ENCODE measurements at places on chromosomes 4 and X.

GRCh38 chr4:42348247-42348646 lies 49.0 kb upstream of the SHISA3 start:
- ATAC-seq = no peak

DNA sequence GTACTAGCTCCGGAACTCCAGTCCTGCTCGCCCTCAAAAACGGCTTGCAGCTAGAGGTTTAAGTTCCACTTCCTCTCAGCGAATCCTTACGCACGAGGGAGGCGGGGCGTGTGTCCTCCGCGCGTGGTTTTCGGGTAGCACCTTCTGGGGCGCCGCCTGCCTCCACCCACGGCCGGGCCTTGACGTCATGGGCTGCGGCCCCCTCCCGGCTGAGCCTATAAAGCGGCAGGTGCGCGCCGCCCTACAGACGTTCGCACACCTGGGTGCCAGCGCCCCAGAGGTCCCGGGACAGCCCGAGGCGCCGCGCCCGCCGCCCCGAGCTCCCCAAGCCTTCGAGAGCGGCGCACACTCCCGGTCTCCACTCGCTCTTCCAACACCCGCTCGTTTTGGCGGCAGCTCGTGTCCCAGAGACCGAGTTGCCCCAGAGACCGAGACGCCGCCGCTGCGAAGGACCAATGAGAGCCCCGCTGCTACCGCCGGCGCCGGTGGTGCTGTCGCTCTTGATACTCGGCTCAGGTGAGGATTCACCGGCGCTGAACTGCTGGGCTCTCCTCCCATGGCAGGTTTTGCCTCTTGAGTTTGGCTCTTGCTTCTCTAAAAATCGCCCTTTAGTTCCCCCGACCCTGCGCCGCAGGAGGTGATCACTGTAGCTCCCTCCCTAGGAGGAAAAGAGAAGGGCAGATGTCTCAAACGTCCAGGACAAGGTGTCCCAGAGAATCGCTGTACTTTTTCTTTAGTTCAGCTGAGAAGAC lies at the start of gene AREG:
Gene AREG, plus strand, starts transcription at position 246 of the 752 bp plus-strand sequence. Its CDS starts 210 bp downstream, at position 456.
- peak; percentile 89 for ATAC-seq

DNA sequence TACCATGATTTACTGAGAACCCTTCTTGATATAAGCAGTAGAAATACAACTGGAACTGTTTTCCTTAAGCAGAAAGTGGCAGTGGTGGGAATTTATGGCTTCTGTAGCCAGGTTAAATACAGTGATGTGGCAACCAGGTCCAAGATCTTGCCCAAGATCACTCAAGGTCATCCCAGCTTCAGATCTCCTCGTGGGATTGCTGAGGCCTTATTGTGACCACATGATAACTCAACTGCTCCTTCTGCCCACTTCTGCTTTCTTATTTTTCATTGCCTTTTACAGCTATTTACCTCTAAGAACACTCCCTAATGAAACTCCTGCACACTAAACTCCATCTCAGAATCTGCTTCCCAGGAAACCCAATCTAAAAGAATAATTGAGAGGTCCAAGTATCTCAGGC lies 12.4 kb upstream of the CYBB start:
- ATAC-seq = no peak

- ATAC-seq = peak; percentile 44
Observed at GRCh38 chrX:74343343-74344279, 39.6 kb downstream of the ZCCHC13 start.

- ATAC-seq = no peak
Observed at GRCh38 chr4:87688316-87688715, 38.2 kb downstream of the DMP1 start.

DNA sequence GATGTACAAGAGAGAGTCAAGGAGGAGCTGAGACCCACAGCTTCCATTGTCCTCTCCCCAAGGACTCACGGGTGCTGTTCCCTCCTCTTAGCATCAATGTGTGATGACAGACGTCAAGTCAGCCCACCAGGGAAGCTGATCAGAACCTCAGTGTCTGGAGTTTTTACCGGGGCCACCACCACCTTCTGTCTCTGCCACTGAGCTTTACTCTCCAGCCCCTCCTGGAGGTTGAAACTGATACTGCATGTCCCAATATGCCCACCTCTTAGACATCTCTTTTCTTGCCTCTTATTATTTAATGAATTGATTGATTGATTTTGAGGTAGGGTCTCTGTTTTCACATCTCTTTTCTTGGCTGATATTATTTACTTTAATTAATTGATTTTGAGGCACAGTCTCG lies 10.3 kb upstream of the AKAP17A start:
- ATAC-seq = peak; percentile 44

DNA sequence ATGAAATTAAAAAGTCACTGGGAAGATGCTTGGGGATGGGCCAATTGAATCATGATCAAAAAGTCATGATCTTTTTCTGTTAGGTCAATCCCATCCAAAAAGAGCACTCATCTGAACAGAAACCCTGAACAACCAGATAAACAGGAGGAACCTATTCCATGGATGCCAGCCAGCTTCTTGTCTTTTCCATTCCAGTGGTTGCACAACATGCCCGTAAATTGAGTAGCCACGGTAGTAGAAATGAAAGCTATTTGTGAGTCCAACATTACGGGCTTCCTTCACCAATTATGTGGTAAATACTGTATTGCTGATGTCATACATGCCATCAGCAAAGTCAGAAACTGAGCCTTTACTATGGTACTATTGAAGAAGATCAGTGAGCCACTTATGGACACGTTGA lies 982.4 kb upstream of the HS3ST1 start:
- ATAC-seq = no peak

GRCh38 chr4:172758586-172759340 lies 409.8 kb upstream of the GALNT7 start:
- no peak for ATAC-seq

DNA sequence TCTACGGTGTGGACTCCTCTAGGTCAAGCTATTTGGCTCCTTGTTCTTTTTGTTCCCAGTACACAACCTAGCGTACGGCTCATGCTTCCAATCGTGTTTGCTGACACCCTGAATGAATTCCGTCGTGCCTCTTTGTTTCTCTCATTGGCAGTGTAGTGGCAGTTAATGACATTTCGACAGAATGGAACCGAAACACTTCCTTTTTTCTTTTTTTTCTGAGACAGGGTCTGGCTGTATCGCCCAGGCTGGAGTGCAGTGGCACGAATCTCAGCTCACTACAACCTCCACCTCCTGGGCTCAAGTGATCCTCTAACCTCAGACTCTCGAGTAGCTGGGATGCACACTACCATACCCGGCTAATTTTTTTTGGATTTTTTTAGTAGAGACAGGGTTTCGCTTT lies 113.3 kb upstream of the ATP6AP2 start:
- ATAC-seq = no peak

- ATAC-seq = no peak
Observed at GRCh38 chr4:125003840-125004239, 291.3 kb upstream of the ANKRD50 start.

- ATAC-seq = no peak
Observed at GRCh38 chrX:110284159-110284558, 33.7 kb downstream of the AMMECR1 start.

DNA sequence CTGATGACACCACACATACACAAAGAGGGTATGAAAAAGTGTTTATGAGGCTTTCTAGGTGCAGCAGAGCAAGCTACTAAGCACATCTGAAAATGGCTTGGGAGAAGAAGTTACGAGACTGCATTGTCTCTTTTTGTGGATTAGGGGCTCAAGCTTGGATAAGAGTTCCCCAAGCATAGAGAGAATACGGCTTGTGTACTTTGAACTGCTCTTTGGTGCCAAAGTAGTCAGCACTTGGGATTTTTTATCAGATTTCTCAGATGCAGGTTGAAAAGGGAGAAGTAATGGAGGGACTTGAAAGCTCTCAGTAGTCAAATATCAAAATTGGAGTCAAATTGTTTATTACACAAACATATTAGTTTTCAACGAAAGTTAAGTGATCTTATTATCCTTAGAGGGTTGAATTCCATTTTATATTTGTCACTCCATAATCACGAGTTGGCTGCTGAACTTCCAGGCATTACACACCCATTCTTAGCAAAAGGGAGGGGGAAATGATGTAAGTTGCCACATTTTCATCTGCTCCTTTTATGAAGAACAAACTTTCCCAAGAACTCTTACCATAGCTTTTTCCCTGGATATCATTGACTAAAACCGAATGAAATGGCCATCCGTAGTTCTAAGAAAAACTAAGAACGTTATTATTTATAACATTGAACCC lies 1904.9 kb downstream of the PCDH7 start:
- no peak for ATAC-seq

- ATAC-seq = no peak
Observed at GRCh38 chr4:159248384-159249178, 145.7 kb downstream of the RAPGEF2 start.

GRCh38 chr4:25814301-25815136 lies 48.3 kb downstream of the SEL1L3 start:
- no peak for ATAC-seq

DNA sequence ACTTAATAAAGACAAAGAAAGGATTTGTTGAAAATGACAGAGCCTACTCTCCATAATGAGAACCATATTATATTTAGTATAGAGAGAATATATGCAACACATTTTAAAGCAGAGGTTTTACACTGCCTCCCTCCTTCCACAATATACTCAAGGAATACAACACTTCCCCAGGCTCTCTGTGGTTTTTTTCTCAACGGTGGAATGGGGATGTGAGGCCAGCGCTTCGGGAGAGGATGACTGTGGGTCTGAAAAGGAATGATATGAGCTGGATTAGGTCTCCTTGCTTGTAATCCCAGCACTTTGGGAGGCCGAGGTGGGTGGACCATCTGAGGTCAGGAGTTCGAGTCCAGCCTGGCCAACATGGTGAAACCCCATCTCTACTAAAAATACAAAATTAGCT lies 348.7 kb upstream of the KLF3 start:
- no peak for ATAC-seq

DNA sequence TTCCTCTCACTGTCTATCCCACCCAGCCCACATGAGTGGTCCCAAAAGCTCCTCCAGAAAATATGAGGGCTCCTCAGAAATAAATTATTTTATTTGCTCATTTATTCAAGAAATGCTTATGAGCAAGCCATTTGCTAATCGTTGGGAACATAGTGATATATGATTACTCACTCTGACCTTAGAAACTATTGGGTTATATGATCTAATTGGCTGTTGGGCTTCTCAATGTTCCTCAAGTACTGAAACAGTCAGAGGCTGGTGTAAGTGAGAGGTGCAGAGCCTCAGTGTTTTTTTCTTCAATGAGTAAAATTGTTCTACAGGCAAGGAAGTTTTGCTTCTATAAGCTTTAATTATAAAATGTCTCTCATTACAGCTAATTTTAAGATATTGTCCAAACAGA lies 893.8 kb upstream of the INTU start:
- ATAC-seq = no peak

DNA sequence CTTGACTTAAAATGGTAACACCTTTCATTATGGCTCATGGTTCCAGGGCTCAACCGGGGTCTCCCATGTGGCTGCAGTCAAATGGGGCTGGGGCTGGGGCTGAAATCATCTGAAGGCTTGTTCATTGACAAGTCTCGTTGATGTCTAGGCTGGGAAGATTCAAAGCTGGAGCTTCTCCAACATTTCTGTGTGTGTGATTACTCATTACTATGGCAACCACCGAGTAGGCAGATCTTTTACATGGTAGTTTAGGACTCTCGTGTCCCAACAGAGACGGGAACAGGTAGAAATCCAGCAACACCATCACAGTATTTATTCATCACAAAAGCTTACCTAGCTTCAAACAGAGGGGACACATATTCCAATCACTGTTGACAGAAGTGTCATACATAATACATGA lies 7.8 kb downstream of the YTHDC1 start:
- no peak for ATAC-seq

- no peak for ATAC-seq
Observed at GRCh38 chrX:32871636-32872035, 339.7 kb downstream of the DMD start.

DNA sequence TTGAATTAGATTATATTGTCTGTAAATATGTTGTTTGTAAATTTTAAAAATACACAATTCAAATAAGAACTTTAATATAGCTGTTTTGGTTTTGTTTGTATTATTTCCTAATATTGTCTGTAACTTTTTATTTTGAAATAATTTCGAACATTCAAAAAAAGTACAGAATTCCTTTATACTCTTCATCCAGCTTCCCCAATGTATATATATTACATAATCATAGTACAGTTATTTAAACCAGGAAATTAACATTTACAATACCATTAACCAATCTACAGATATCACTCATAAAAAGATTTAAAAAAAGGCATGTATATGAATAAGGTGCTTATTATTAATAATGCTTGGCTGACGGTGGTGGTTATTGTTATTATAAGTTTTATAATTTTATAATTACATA lies 84.1 kb downstream of the LRBA start:
- no peak for ATAC-seq

- ATAC-seq = no peak
Observed at GRCh38 chrX:66680451-66680850, 41.6 kb upstream of the EDA2R start.

DNA sequence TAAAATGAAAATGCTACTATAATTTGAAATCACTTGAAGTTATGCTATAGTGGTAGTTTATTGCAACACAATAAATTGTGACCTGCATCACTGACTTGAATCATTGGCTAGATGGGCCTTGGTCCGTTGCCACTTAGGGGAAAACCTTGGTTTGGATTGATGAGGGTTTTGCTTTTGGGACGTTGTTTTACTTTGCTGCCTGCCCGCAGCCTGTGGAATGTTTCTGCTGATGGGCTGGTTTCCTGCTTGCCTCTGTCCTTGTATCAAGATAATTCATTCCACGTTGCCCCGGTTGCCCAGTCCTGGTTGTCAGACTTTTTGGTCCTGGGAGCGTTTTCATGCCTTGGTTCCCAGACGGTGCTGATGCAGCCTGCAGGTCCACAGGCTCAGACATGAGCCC lies 18.3 kb downstream of the HADH start:
- no peak for ATAC-seq

DNA sequence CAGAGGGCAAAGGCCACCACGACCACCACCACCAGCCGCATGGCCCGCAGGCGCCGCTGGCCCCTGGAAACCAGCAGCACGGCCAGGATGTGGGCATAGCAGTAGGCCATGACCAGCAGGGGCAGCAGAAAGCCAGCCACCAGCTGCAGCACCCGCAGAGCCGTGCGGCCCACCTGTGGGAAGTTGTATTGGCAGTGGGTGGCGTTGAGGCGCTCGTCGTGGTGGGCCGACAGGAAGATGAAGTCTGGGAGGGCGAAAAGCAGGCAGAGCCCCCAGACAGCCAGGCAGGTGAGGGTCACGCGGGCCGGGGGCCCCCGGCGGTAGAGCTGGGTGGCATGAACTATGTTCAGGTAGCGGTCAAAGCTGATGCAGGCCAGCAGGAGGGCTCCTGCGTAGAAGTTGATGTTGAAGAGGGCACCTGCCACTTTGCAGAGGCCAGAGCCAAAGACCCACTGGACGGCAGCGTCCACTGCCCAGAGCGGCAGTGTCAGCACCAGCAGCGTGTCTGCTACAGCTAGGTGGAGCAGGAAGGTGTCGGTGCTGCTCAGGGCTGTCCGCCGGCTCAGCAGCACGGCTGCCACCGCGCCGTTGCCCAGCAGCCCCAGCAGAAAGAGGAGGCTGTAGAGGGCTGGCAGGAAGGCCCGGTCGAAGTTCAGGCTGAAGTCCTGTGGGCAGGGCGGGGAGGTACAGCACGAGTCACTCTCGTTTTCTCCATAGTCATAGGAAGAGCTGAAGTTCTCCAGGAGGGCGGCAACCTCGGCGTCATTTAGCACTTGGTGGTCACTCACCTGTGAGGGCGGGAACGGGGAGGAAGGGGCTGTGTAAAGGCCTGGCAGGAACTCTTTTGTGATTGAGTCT lies 1.4 kb downstream of the CXCR3 start:
- no peak for ATAC-seq

Measured in activated CD4-positive, CD25-positive, alpha-beta regulatory T cell treated with anti-CD3 and anti-CD28 coated beads, Interleukin-2, amount 50 U/mL, for 24 hours (primary cell).